ENCODE measurements at places on chromosomes 5 and 9.
A peak's percentile ranks its signal among the peaks of the same experiment; 100 is the strongest.

DNA sequence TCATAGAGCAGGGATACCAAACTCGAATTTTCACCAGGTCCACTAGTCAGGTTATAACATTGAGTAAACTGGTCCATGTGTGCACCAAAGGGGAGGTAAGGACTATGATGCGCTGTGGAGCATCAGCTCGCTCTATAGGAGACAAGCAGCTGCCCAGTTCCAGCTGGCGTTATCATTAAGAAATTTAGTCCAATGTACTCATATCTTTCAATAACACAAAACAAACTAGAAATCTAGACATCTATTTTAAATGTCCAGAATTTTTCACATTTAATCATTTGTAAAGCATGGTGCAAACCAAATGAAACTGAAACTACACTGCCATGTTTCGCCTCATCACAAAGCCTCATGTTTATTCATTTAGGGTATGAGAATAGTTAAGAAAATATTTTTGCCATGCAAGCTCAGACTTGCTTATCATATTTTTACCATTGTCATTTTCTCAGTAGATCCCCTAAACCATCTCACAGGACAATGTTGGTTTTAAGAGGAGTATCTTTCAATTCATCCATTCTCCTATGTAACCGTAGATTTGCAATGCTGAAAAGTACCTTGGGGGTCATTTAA is 50.9 kb downstream of the ZNF474 start:
- DNase-seq, result no peak

DNA sequence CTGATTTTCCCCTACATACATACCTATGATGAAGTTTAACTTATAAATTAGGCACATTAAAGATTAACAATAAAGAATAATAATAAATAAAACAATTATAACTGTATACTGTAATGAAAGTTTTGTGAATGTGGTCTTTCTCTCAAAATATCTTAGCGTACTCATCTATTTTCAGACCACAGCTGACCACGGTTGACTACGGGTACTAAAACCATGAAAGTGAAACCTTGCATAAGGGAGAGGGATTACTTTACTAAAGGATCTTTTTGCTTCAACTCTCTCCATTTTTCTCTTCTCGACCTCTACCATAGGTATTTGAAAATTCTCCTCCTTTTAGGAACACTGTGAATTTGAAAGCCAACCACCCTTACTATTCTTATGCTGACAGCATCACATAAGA is 475.5 kb downstream of the CETN3 start:
- no peak for DNase-seq

DNA sequence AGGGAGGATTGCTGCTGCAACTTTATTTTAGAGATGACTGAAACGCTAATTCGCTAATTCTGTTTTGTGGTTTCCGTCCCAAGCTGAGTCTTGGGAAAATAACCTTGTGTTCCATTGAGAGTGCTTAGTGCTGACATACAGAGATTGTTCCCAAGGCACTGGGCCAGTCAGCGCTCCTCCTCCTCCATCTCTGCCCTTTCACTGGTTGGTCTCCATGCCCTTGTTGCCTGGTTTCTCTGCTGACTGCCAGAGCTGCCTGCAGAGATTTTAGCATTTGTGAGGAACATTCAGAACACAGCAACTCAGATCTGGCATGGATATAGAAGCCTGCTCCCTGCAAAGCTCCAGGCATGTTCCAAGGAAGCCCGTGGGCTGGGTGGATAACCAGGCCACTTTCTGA is 126.0 kb upstream of the IRX2 start:
- no peak for DNase-seq

GRCh38 chr9:117234103-117234502 is 180.8 kb downstream of the ASTN2 start:
- no peak for DNase-seq

DNA sequence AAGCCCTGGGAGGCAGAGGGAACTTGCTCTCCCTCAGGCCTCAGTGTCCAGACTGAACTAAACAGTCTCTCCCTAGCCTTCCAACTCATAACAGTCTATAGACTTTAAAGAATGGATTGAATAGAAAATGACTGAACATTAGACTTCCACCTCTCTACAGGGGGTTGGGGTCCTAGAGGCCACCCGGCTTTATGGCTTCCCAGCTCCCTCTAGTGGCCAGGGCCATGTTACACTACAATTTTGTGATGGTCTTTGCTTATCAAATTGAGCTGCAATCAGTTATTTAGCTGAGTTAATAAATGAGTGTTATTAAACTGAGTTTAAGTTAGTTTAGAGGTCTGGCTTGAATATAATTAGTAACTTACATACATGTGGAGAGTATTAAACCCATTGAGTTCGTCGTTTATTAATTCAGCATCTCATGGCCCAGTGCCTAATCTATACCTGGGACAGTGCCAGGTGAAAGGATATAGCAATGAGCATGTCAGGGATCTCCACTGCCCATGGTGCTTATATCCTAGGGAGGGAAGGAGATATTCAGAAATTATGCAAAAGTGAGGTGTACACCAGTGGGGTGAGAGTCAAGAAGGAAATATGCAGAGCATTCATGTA is 105.2 kb downstream of the SH3TC2 start:
- peak; percentile 45 for DNase-seq

DNA sequence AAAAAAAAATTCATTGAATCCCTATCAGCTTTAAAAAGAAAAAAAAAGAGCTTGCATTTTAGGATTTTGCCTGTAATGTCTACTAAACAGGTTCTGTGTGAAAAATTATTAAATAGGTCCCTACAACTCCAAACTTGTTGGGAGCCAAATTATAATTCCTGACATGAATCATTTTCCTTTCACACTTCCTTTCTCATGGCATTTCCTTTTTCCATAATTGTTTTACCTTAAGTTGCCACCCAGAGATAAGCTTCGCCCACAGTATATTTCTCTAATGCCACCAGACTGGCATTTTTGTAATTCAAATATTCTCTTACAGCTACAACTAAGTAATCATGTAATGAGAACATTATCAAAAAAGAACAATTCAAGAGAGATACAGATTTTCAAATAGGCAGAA is 348.8 kb downstream of the EFNA5 start:
- DNase-seq, result no peak

- no peak for DNase-seq
Observed at GRCh38 chr9:16693616-16694015, 176.9 kb downstream of the BNC2 start.

DNA sequence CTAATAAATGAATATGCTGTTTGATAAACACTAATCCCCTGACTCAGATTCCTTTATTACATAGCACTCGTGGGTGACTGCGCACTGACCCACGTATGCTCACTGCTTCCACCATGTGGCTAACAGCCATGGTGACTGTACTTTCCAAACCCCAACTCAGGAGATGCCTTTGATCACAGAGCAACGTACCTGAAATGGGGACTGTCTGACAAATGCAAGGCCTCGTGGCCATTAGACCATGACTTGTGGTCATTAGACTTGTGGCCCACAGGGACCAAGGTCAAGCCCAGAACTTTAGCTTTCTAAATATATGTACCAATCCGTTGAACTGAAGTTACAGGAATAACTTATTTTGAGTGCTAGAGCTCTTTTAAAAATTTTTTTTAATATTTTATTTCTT is 46.6 kb downstream of the CYFIP2 start:
- peak; percentile 64 for DNase-seq

- DNase-seq, result no peak
Observed at GRCh38 chr5:141419074-141419880, 1.6 kb upstream of the PCDHGA11 start.

GRCh38 chr5:178644826-178645545 is 18.1 kb upstream of the CLK4 start:
- no peak for DNase-seq

DNA sequence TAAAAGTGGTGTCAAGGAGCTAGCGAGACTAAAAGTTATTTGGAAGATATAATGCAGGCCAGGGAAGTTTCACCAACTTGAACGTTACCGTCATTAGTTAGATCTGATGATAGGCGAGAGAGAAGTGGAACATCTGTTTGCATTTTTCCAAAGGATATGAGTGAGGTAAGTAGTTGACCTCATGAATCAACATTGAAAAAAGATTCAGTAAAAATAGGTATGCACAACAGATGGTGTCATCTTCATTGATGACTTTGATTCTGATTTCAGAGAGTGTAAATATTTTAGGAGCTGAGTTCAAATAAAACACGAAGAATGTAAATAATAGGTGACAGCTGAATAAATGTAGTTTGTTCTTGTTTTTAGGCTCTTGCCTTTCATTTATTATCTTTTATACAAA is 998.9 kb upstream of the CDH6 start:
- DNase-seq, result no peak

- no peak for DNase-seq
Observed at GRCh38 chr5:142445266-142445665, 120.4 kb upstream of the SPRY4 start.

GRCh38 chr5:74864823-74865222 is 1.4 kb downstream of the FAM169A start:
- DNase-seq, result no peak

DNA sequence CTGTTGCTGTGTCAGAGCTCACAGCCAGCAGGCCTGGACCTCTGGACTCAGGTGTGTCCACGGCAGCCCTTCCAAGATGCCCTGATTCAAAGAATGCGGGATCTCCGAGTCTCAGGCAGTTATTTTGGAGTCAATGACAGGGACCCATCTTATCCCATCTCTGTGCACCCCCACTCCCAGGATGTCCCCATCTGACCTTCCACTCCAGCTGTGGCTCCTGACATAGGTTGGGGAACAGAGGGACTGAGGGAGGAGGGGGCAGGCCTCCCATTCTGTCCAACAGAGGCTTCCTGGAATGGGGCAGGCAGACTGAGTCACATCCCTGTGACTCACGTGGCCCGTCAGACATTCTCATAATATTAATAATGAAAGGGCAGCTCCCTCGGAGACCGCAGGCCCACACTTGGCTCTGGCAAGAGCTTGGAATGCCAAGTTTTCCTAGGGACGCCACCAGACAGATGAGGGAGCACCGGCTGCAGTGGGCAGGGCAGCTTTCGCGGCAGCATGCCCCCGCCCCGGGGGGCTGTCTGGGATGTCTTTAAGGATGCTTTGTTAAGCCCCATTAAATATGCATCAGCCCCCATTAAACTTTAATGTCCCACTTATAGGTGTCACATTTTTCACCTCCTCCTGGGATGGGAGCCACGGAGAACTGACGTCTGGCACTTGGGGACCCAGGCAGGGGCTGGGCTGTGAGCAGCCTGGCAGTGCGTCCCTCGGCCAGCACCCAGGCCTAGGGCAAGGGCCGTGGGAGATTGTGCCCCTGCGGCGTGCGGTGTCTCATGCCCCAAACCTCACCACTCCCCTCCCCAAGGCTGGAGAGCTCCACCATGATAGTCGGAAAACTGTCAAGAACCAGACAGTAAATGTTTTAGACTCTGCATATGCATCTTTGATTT is 23.6 kb upstream of the FIBCD1 start:
- DNase-seq, result no peak

- DNase-seq, result no peak
Observed at GRCh38 chr5:92923885-92924284, 657.1 kb downstream of the NR2F1-AS1 start.

- DNase-seq, result no peak
Observed at GRCh38 chr5:28766565-28767158, 1728.3 kb upstream of the CDH9 start.

DNA sequence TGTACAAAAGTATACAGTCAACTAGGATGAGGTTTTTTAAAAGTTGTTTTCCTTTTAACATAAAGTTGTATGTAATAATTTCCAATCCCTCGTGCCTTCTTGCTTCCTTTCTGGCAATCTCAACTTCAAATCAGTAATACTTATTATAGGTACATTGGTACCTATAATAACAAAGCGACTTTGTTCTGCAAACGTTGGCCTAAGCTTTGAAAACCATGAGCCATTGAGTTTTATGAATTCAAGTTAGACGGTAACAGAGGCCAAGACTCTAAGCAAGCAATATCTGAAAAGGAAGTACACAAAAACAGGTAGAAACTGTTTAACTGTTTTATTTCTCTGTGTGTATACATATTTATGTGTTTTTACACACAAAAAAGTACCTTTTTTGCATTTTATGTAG is 135.2 kb upstream of the GRHPR start:
- no peak for DNase-seq

DNA sequence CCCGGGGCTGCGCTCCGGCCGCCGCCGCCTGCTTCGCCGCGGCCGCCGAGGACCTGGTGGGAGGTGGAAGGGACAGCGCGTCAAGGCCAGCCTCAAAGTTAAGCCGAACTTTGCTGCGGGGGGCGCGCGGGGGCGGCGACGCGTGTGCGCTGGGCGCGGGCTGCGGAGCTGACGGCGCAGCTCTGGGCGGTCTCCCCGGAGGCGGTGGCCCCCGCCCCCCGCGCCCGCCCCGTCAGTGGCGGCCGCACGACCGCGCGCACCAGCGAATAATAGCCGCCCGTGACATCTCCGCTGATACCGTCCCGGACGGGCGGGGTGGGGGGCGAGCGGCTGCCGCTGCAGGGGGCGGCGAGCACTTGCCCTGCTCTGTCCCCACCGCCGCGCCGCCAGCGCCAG is 579 bp upstream of the FAM78A start:
- DNase-seq, result no peak

DNA sequence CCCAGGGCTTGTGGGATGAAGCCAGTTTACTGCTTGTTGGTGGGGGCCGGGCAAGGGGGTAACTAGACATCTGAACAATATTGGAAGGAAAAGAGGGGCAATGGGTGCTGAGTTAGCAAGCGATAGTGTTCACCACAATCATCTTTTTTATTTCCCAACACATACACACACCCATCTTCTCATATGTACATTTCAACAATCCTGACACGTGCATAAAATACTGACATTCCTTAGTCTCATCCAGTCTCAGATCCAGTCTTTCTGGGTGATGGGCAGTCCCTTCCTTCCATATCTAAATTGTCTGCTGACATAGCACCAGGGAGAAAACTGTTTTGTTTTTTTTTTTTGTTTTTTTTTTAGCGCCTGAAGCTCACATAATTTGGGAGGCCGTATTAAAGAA is 333.6 kb upstream of the TRPC7 start:
- DNase-seq, result no peak

DNA sequence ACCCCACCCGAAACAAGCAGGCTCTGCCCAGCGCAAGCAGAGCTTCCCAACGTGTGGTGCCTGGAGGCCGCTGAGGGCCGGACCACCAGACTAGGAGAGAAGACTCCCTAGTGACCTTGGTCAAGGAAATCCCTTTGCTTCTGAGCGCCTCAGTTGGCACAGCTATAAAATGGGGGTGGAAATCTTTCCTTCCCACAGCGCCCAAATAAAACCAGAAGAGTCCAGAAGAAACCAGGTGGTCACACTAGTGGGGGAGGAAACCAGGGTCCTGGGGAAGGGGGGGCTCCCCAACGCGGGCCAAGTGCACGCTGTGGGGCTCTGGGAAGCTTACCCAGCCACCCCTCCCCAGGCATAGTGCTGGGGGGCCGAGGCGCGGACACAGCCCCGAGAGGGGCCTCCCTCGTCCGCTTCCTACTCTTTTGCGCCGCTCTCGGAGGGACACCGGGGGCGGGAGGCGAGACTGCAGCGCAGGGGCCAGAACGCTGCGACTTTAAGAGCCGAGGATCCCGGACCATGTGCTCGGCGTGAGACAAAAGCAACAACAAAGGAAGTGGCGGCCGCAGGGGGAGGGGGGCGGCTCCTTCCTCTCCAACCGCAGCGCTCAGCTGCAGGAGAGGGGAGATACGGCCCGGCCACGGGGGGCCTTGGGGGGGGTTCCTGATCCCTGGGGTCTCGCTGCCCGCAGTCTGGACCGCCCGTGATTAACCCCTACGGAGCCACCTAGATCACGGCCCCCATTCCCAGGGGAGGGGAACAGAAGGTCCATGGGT is 885 bp downstream of the RNF44 start:
- DNase-seq, result peak; percentile 77
